ENCODE measurements at places on chromosomes 11 and 22. TPM values are rescaled to one million over a fixed set of nuclear protein-coding genes. Genes with fewer than 3 reads are reported as not detected.

Gene ASCL2
- total RNA-seq: 2.5 TPM

Gene OTOG
- total RNA-seq: 0.09 TPM

Gene ABCG4
- 0.28 TPM for total RNA-seq

Gene FAM111A
- total RNA-seq: 60.5 TPM

Gene CAPRIN1
- total RNA-seq: 135 TPM

Gene ZNF74
- total RNA-seq: 6.1 TPM

Gene MMP13
- total RNA-seq: 0.42 TPM

Gene TRIM48
- not detected for total RNA-seq

Gene HBB
- 341 TPM for total RNA-seq

Gene SIRT3
- total RNA-seq: 6.5 TPM

Gene ANO1
- total RNA-seq: 0.38 TPM

Gene CHCHD10
- total RNA-seq: 20.0 TPM

Gene MMP1
- total RNA-seq: 1.8 TPM

All from thymus (tissue), 14 donors.